ENCODE measurements at places on chromosomes 13 and 19.

GRCh38 chr13:52711286-52711685, 28.3 kb downstream of the CNMD start:
- no peak for DNase-seq

- DNase-seq = no peak
These were observed 562.1 kb downstream of the TBC1D4 start for GRCh38 chr13:74919914-74920313.

DNA sequence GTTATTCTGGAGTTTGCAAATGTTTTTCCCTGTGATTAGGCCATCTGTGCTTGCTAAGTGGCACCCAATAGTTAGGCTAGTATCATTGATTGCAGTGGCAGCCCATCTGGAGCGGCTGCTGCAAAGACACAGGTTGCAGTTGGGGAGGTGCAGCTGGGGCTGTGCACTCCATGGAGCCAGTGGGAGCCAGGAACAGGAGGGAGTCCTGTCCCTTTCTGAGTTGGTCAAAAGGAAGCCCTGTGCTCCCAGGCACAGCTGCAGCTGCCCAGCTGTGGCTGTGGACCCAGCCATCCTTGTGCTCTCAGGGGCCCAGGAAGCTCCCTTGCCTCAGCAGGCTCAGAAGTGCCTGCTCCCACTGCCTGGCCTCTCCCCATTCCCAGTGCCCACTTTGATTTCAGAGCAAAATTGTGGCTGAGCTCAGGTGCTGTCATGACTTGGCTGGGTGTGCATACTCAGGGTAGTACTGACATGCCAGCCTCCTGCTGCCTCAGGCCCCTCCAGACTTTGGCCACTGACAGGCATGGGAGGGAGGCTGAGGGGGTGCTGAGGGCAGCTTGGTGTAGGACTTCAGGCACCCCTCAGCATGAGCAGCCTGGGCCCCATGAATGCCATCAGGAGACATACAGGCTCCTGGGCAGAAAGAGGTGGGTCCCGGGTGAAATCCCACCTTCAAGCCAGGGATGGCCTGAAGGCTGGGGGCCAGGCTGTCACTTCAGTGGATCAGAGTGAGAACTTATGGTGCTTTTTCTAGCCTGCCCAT, 270.6 kb downstream of the PCDH20 start:
- no peak for DNase-seq

DNA sequence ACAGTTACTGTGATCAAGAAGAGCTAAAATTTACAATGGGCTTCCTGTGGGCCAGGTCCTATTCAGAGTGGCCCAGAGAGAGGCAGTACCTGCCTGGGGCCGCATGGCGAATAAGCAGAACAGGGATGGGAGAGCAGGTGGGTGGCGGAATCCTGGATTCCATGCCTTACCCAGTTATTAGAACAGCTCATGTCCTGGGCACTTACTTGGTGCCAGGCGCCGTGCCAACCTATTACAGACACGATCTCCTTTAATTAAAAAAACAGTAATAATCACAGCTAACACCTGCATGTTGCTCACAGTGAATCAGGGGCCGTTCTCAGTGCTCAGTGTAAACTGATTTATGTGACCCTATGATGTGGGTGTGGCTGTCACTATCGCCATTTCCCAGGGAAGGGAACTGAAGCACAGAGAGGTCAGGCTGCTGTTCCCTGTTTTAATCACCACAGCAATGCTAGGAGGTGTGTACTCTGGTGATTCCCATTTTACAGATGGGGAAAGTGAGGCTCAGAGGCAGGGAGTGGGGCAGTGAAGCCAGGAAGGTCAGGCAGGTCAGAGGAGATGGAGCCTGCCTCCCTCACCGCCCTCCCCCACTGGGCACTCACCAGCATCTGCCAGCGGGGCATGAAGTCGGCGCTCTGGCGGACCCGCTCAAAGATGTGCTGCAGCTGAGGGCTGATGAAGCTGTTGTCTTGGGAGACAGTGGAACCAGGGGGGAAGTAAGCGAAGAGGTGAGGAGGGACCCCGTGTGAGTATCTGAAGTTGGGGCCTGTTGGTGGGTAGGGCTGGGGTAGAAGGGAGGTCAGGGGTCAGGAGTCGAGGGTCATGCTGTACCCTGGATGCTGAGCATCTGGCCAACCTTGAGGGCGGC, 12.0 kb downstream of the COQ8B start:
- no peak for DNase-seq

GRCh38 chr19:44344255-44344654, 12.2 kb downstream of the ZNF112 start:
- DNase-seq = no peak

DNA sequence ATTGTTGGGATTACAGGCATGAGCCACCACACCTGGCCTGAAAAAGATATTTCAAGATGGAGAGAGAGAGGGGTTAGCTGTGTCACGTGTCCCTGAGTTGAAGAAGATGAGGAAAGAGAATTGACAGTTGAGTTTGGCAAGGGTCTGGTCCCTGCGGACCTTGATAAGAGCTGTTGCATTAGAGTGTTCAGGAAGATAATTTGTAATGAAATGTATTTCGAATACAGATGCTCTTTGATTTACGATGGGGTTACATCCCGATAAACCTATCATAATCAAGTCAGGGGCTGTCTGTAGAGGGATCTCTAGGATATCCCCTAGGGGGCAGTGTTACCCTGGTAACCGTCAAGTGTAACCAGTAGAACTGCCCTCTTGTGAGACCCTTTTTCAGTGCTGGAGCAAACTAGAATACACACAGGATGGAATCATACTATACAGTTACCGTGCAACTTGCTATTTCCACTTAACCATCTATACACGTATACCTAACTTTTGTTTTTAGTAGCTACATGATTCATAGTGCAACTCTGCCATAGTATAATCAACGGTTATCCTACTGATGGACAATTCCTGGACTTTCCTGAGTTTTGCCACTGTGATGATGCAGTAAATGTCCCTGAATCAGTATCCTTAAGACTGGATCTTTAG, 1.5 kb upstream of the ELOF1 start:
- DNase-seq = peak; percentile 25

Measured in amygdala (tissue), 56 donors.